Globus pallidus (tissue), 1 donor: ENCODE measurements at places on chromosomes 3 and 15.
A peak's percentile ranks its signal among the peaks of the same experiment; 100 is the strongest.

DNA sequence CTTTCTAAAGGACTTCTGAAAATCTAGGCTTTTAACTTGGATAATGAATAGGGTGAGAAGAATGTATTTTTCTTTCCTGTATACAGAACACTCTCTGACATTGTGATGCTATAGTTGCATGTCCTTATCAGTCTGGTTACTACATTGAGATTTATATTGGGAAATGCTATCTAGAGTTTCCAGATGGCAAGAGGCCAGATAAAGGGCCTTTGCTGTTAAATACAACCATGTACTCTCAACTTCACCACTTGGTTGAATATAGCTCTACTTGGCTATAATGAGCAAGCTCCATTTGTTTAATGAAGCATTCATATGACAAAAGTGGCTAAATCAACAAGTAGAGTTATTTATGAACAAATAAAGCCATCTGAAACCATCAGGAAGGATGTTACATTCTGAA is 91.0 kb downstream of the IGSF11 start:
- no peak for DNase-seq

GRCh38 chr3:194756460-194756779 is 70.7 kb downstream of the FAM43A start:
- DNase-seq, result no peak

DNA sequence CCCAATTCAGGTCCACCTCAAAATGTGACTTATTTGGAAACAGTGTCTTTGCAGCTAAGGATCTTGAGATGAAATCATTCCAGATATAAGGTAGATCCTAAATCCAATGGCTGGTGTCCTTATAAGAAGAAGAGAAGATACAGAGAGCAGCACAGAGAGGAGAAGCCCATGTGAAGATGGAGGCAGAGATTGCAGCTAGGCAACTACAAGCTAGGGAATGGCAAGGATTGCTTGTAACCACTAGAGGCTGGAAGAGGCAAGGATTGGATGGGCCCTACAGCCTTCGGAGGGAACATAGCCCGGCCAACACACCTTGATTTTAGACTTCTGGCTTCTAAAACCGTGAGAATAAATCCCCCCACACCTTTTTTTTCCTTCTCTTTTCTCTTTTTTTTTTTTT is 38.5 kb downstream of the SYN2 start:
- no peak for DNase-seq

DNA sequence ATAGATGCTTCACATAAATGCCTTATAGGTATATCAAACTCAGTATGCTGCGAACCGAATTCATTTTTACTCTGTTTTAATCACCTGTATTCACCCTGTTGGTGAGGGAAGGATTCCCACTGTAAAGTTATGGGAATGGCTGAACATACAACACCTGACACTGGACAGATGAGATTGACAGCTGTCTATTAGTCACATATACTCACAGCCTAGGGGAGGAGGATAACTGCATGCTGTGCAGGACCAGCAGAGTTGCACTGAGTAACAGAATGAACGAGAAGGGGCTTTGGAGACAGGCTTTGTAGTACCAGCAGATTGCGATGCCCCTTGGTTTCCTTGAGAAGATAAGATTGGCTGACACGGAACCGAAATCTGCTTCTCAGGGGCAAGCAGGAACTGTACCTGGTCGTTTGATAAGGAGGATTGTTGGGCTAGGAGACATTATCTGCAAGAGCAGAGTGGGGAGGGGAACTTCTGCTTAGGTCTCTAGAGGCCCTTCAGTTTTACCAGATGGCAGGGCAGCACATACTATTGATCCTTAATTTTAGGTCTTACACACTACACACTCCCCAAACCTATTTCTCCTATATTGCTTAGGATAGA is 43.5 kb upstream of the SLC22A13 start:
- no peak for DNase-seq

GRCh38 chr15:89096664-89097063 is 8.4 kb downstream of the ABHD2 start:
- no peak for DNase-seq

DNA sequence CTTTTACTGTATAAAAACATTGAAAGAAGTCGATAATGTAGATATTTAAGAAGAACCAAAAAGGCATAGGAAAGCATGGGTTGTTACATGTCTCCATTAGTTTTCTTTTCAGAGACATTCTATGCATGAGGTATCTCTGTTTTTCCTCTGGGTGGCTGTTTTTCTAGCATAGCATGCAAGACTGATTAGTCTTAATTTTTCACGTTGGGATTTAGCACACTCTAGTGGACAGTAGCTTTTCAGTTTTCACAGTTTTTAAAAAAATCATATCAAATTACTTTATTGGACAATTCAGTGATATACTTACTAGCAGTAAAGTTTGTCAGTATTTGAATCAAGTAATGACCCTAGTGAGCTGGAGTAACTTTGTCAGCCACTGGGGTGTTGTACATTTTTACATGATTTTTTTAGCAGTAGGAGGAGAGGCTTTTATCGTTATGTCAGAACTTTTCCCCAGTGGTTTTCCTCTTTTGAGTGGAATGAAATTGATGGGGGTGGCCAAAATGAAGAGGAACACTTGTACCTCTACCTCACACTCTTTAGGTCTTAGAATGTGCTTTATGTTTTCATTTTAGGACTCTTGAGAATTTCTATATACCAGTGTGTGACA is 57.2 kb downstream of the SEC22A start:
- peak; percentile 40 for DNase-seq

- DNase-seq, result no peak
These were observed 27.4 kb downstream of the PHC3 start for GRCh38 chr3:170154084-170154483.

DNA sequence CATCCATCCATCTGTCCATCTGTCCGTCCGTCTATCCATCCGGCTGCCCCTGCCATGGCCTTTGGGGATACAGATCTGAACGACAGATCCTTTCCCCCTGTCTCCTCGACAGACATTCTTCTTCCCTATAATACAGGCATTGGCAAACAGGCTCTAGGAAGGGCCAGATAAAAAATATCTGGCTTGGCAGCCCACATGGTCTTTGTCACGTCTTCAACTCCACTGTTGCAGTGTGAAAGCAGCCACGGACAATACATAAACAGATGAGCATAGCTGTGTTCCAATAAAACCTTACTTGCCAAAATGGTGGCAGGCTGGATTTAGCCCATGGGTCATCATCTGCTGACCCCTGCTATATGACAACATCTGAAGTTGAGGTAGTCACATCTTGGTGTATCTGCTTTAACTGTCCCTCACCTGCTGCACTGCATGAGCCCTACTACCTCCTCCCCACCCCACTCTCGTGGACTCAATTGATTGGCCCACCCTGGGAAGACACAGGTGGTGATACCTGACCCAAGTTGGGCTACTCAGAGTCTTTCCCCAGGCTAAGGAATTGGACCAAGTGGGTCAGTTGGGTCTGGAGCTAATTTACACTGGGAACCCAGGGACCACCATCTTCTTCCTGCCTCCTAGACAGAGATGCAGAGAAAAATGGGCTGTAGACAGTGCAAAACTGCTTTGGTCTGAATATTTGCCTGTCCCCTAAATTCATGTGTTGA is 128.4 kb upstream of the SMAD3 start:
- no peak for DNase-seq

DNA sequence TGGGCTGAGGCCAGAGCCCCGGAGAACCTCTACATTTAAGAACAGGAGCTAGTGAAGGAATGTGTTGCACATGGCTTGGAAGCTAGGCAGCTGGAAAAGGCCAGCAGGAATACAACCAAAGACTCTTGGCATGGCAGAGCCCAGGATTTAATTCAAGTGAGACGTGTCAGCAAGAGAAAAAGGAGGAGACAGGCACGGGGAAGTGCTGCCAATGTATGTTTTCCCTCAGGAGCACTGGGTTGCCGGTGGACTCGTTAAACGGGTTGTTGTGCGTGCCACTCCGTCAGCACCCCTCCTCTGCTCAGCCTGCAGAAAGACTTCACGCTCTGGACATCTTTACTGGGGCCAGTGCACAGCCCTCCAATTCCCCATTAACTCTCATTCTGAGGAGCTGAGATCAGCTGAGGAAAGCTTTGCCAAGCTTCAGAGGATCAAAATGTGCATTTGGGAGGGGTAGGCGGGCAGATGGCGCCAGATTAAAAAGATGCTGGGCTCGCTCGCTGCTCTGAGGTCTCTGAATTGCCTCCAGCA is 103.7 kb downstream of the PDZRN3 start:
- peak; percentile 34 for DNase-seq

- no peak for DNase-seq
These were observed 131.0 kb downstream of the MEX3B start for GRCh38 chr15:81914734-81915256.

DNA sequence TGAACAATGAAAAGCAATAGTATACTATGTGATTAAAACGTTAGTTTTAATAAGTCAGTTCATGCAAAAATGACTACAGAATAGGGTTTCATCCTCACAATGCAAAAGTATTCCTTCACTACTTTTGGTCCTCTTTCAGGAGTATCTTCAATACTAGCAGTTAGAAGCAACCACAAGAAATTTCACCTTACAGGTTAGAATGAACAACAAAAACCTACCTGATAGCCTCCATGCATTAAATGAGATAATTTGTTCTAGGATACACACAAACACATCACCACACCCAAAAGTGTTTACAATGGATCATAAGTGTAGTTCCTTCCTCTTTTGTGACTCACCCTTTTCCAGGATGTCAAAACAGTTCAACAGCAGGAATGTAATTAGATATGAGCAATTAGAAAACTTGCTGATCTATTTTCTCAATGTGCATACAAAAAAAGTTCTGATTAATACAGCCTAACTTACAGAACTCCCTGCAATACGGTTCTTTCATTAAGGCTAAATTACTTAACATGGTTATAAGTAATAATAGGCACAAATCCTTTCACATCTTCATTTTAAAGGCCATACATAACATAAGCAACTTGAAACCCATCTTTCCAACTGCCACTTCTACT is 21.6 kb downstream of the UACA start:
- no peak for DNase-seq

DNA sequence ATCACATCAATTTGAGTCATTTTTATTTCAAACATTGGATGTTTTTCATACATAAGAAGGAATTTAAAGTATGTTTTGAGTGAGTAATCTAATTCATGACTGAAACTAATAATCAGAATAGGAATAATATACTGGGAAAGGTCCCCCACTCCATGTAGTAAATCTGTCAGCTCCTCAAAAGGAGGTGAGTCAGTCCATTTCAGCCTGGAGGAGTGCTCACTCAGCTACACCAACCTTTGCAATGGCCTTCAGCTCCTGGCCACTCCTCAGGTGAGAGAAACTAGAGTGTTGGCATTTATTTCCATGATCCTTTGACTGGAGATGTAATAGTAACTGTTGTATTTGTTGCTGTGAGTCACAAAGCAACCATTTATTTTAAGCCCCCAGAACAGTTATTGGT is 744.9 kb upstream of the ARRDC4 start:
- DNase-seq, result no peak

DNA sequence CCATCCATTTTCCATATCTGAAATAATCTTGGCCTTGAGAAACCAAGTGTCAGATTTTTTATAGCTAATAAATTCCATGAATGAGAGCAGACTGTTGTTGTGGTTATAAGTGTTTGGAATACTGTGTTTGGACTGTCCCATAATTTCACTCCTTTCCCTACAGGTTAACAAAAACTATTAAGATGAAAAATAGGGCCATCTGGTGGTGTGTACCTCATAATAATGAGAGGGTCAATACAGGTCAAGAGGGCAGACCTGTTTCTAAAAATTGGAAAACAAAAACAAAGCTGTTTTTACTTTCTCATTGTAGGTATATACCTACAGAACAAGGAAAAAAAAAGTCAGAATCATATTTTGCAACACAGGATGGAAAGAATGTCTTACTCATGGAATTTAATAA is 553.8 kb upstream of the SGO1 start:
- DNase-seq, result no peak

DNA sequence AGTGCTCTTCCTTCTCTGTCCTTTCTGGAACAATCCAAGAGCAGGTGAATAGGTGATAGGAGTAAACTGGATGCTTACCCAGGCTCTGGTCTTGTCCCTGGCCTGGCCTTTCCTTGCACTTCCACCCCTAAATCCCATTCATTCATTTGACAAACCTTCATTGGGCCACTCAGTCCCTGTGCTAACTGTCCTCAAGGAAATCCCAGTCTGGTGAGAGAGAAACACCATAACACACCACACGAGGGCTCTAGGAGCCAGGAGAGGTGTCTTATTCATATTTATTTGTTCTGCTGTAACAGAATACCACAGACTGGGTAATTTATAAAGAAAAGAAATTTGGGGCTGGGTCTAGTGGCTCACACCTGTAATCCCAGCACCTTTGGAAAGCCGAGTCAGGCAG is 22.8 kb downstream of the EFCC1 start:
- no peak for DNase-seq

- DNase-seq, result no peak
These were observed 82.7 kb downstream of the COL8A1 start for GRCh38 chr3:99720985-99721632.

DNA sequence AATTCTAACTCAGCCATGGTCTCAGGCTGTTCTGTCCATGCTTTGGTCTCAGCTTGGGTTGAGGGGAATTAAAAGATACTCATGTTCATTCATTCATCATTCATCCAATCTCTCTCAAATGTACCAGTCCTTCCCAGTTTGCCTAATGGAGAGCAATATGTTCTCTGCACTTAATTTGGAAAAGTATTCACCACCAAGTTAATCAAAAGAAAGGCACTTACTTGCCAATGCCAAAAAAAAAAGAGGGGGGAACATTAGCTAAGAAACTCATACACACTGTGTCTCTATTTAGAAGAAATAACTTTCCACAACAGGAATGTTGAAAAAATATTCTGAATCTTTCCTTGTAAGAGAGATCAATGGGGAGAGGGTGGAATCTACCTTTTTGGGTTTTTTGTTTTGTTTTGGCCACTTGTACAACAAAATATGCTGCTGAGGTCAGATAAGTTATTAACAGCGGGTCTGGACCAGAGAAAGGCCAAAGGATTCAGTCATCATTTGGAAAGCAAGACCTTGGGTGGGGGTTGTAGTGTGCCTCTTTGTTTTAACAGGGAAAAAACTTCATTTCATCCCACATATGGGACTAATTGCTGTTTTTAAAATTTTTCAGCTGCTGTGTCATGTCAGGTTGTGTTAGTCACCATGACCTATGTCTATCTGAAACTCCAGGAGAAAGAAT is 152.3 kb downstream of the FBN1 start:
- DNase-seq, result no peak

DNA sequence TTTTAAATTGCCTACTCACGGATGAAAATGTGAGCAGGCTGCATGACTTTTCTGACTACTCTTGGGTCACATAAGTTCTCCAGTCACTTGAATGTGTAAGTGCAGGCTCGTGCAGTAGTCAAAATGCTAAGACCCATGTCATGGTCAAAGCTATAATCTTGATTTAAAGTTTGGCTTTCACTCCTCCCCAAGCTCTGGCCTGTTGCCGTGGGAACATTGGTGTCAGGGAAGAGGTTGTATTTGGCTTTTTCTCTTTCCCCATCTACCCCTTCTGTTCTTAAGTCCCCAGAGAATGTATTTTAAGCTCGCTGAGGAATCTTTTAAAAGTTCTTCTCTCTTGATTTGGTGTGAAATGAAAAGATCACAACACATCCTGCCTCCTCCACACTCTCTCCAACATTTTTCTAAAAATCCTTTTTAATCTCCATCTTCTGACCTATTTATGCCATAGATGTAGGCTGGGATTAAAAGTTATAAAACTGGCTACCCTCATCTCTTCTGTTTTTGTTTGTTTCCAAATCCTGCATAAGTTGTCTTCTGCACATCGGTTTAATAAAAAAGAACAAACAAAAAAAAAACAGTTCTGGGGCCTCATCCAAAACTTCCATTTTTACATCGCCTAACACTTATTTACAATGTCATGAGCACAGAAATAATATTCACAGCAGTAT is 61.4 kb upstream of the ADAMTSL3 start:
- DNase-seq, result no peak
